ENCODE measurements at places on chromosomes 5 and 9.

GRCh38 chr9:34190996-34191892 lies 12.4 kb downstream of the UBAP1 start:
- no peak for DNase-seq

- DNase-seq: no peak
Observed at GRCh38 chr5:32030686-32031085, 143.4 kb downstream of the GOLPH3 start.

GRCh38 chr5:145835848-145836239 lies 702 bp upstream of the PRELID2 start:
- no peak for DNase-seq

DNA sequence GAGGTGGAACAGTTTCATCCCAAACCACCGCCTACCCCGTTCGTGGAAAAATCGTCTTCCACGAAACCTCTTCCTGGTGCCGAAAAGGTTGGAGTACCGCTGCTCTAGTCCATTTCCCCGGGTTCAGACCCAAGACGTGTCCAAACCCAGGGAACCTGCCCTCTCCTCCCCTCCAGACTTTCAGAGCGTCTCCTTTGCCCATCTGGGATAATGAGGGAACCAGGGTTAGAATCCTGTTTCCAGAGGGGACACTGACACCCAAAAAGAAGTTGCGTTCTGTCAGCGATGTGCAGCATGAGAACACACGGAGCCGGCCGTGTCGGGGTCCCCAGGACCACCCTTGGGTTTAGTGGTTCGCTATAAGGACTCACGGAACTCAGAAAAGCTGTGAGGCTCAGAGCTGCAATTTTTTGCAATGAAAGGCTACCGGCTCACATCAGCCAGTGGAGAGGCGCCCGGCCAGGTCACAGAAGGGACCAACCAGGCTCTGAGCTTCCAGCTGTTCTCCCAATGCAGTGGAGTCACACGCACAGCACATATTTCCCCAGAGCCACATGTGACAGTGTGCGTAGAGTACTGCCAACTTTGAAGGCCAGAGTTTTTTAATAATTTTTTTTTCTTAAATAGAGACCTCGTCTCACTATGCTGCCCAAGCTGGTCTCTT lies 19.4 kb downstream of the LAMC3 start:
- DNase-seq: no peak

DNA sequence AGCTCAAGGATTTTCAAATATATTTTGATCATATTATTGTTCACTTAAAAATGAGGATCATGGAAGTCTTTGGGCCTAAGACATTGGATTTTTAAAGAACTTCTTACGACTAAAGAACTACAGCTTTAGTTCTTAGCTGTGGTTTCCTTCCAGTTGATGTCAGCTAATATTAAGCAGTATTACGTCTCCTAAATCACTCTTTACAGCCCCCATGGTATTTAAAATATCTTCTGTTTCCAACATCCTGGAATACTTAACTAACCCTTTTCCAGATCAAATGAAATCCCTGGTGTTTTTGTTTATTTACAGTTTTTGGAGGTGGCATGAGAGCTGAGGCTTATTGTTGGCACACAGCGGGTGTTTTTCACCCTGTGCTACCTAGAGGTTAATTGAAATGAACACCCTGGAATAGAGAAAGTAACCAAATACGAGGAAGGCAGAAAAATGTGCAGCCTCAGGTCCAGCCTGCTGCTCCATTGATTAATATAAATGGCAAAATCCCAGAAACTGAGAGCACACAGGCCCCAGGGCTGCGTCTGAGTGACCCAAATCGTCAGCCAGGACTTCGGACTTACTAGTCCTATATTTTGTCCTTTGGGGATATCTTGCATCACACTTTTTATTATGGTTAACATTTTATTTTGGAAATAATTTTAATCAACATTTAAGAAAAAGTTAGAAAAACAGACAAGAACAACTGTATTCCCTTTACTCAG lies 52.3 kb upstream of the ICE1 start:
- DNase-seq: no peak

Data from cerebellar nuclear complex (tissue), 1 donor.